ENCODE measurements at places on chromosomes 2 and 18. TPM values are rescaled to one million over a fixed set of nuclear protein-coding genes. Genes with fewer than 3 reads are reported as not detected.

Gene OTOS
- not detected for total RNA-seq

Gene CFC1
- total RNA-seq, result 6.6 TPM

Gene HSPE1
- 57.0 TPM for total RNA-seq

Gene NR4A2
- 4.5 TPM for total RNA-seq

DNA sequence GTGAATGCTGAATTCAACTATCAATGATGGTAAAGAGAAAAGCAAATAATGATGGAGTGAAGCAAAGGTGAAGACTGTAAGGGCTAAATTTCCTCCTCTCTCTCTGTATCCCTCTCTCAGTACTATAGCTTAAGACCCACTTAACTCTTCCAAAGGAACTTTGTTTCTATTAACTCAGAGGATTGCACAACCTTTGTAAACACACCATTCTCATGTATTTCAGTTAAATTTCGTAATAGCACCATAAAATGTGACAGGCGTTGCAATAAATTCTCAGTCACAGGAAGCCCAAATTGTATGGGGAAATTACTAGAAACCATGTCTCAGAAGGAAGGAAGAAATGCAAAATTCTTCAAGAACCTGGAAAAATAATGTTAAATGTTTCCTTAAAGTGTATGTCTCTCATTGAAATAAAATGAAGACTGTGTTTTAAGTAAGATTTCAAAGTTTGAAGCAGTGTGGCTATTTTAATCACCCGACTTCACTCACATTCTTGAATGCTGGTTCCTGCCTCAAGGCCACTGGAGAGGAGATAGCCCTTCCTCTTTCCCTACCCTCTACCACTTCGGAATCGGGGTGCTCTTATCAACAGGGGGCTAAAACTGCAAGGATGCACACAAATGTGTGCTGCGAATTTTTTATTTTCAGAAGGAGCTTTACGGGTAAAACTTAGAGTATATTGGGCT is 112.1 kb downstream of the FTCDNL1 start:
- DNase-seq, result peak; percentile 17

Gene SNTG2
- total RNA-seq, result 2.0 TPM

- DNase-seq, result no peak
Observed at GRCh38 chr2:179017773-179018357, 32.1 kb downstream of the CCDC141 start.

DNA sequence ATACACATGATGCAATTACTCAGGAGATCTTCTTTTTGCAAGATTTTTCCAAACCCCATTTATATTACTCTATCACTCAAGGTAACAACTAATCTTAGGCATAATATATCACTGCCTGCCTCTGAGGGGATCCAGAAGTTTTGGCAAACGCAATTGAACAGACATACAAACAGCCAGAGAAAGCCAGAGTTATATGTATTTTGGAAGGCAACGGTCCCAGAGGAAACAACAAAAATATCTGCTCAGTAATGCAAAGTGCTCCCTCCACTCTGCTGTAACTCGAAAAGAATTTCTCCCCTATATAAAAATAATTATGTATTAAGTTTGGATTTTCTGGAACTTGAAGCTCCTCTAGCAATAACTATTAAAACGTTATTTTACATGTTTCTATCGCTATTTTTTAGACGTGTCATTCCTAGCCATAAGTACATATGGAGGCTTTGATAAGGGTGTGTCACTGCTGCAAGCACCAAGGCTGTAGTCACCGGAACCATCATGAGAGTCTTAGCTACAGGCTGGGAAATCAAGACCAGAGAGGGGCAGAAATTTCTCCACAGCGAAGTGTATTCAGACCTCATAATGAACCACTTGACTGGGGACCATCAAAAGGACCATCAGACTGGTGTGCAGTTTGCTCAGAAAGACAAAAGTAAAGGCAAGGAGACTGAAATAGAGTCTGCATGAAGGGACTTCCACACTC is 3.7 kb upstream of the GKN1 start:
- no peak for DNase-seq

Gene CRYGD
- total RNA-seq, result not detected

GRCh38 chr2:202015471-202015870 is 18.2 kb upstream of the FZD7 start:
- DNase-seq, result no peak

Gene CYP27C1
- not detected for total RNA-seq

- no peak for DNase-seq
Observed at GRCh38 chr2:190726255-190726654, 77.4 kb downstream of the NAB1 start.

DNA sequence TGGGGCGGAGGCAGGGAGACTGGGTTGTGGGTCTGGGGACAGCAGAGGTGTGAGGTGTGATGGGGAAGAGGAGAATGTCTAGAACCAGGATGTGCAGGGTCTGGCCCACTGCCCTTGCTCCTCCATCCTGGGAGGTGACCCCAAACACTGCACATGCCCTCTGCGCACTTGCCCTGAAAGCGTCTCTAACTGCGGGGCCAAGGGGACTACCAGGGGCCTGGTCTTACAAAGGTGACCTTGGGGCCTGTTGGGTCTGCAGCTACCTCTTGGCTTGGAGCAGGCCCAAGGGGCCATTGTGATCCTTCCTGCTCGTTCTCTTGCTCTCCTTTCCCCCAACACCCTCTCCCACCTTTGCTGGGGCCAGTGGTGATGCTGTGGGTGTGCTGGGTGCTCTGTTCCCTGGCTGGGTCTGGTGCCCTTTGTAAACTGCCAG is 48.0 kb upstream of the FAHD2A start:
- DNase-seq, result no peak

Gene PLGLB2
- total RNA-seq, result not detected

- no peak for DNase-seq
Observed at GRCh38 chr2:46379213-46380037, 82.2 kb downstream of the EPAS1 start.

Gene PSMA8
- 2.9 TPM for total RNA-seq

DNA sequence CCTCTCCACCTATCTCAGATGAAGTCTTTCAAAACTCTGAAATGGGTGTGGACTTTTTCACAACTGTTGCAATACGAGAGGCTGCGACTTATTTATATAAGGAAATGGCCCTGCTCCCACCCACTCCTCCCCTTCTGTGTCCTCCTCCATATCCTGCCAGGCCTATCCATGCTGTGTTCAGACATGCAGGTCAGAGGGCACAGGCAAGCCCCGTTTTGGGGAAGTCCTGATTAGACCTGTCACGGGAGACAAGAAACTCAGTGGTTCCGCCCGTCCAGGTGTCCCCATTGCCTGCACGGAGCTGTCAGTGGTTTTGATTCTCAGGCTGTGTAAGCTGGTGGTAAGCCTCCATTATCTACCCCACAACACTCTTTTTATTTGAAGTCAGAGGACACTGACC is 99.6 kb upstream of the MGAT5 start:
- DNase-seq, result no peak

DNA sequence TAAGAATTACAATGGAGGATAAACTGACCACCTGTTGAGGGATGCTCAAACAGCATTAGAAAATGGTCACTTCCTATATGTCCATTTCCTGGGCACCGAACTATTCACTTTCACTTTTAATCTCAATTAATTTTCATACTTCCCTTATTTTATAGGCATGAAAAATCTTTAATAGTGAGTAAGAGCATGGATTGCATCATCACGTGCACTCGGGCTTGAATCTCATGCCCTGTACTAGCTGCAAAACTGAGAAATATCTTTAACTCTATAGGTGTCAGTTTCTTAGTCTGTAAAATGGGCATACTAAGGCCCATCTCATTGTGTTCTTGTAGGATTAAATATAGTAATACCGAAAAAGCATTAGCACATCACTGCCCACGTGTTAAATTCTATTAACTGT is 183.9 kb upstream of the FIGN start:
- no peak for DNase-seq

Gene DCDC2C
- total RNA-seq, result not detected

Gene KCNG2
- total RNA-seq, result not detected

GRCh38 chr2:142944264-142944663 is 66.8 kb downstream of the KYNU start:
- DNase-seq, result no peak

Gene GREB1
- total RNA-seq, result 392 TPM

- peak; percentile 49 for DNase-seq
Observed at GRCh38 chr2:106562268-106563186, 75.4 kb downstream of the CD8B2 start.

GRCh38 chr2:96325041-96325883 is at the start of gene ITPRIPL1:
TSS of gene ITPRIPL1 (plus strand) at chr2:96325317. CDS start at chr2:96325840, 523 bp downstream.
- DNase-seq, result no peak

Gene GALNT14
- total RNA-seq, result 15.5 TPM

DNA sequence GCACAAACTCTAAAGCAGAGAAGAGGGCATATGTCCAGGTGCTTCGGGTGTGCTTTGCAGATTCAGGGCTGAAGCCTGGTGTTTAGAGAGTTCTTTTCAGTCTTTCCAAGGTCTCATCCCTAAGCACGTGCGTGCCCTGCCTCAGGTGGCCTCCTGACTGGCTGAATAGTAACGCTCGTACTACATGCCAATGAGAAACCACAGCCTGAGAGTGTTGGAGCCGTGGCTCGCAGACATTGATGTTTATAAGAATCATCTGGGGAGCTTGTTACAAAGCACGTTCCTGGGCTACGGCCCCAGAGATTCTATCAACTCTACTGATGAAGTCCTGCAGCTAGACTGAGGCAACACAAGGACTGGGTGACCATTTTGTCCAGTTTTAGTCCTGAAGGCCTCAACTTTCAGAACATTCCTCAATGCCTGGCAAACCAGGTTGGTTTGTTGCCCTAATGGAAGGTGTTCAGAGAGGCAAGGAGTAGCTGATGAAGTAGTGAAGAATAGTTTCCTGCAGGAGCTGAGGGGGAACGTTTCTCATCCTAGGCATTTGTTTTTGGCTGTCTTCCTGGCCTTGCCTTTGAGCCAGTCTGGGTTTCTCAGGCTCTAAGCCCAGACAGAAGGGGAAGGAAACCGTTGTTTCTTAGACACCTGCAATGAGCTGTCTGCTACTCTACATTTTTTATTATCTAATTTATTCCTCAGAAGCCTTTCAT is 31.5 kb upstream of the HAAO start:
- DNase-seq, result no peak

- DNase-seq, result no peak
Observed at GRCh38 chr2:3692375-3692774, 11.0 kb upstream of the DCDC2C start.

GRCh38 chr2:171598713-171599319 is 76.5 kb downstream of the CYBRD1 start:
- peak; percentile 34 for DNase-seq

Gene ARL6IP6
- total RNA-seq, result 18.9 TPM

GRCh38 chr2:195407783-195408182 is 249.2 kb upstream of the SLC39A10 start:
- DNase-seq, result no peak

DNA sequence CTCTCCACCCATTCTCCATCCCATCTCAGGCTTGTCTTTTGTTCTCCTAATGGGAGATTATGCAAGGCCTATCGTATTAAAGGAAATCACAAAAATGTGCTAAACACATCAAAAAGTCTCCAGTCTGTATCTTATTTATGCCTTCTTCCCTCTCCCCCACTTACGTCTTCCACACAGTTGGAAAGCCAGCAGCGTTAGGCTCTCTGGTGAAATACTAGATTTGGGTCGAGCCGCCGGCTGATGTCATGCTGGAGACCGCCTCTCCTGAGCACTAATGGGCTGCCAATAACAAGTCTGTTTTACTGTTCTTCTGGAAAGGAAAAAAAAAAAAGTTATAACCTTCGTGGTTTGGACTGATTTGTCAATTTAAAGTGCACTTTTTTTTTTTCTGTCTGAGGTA is 182.7 kb upstream of the SIX2 start:
- DNase-seq, result no peak

GRCh38 chr2:181483876-181484275 is 26.7 kb downstream of the ITGA4 start:
- no peak for DNase-seq

Gene PLB1
- 7.4 TPM for total RNA-seq

- no peak for DNase-seq
Observed at GRCh38 chr2:161369311-161369710, 46.8 kb upstream of the TBR1 start.

- DNase-seq, result no peak
Observed at GRCh38 chr2:232229911-232230310, 148.6 kb upstream of the ALPP start.

DNA sequence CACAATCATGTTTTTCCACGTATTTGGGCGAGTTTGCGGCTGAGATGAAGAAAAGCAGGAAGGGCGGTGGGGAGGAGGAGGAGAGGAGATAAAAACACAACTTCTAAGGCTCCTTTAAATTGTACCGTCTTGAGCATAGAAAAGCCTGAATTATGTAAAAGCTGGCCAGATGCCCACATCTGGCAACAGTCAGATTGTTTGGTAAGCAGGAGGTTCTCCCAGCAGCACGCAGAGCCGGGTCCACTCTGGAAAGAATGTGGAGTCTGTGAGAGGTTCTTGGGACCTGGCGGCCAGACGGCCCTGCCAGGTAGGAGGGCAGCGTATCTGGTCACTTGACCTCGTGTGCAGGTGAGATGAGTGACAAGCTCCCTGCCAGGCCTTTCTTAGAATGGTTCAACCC is 215.3 kb upstream of the APCDD1 start:
- DNase-seq, result peak; percentile 19

Gene UPP2
- total RNA-seq, result not detected

- no peak for DNase-seq
Observed at GRCh38 chr18:36454245-36454644, 156.7 kb downstream of the FHOD3 start.

DNA sequence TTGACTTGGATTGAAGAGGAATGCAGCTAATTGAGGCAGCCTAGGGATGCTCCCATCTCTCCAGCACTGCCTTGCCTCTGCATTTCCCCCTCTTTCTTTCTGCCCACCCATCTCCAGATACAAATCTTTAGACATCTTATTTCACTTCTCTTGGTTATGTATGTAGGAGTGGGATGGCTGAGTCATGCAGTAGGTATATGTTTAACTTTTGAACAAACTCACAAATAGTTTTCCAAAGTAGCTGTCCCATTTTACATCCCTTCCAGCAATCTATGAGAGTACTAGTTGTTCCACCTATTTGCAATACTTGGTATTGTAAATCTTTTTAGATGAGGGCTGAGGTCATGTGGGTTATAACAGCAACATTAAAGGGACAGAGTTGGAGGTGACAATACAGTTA is 329.9 kb downstream of the DYSF start:
- DNase-seq, result no peak

GRCh38 chr2:67627456-67628207 is 230.5 kb downstream of the ETAA1 start:
- DNase-seq, result no peak

- DNase-seq, result no peak
Observed at GRCh38 chr2:177118636-177119035, 94.0 kb upstream of the HNRNPA3 start.

GRCh38 chr2:134982603-134983002 is 64.0 kb downstream of the CCNT2 start:
- no peak for DNase-seq

DNA sequence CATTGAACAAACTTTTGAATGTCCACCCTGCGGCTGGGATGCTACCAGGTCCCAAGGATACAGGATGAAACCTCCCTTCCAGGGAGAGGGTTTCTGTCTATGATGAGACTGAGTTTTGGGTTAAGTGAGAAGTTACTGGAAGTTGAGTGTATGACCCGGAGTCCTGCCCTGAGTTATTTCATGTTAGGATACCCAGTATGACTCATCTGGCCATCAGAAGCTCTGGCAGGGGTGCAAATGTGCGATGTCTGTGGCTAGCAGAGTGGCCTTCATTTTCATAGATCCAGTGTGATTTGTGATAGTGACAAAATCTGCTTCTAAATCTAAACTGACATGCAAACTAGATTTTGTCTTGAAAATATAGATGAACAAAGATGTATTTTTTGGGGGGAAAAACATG is 55.3 kb downstream of the KCTD1 start:
- no peak for DNase-seq

Gene IL1RN
- total RNA-seq, result 4.4 TPM

Gene FAM110C
- 17.7 TPM for total RNA-seq

Gene SULT1C3
- not detected for total RNA-seq

- no peak for DNase-seq
Observed at GRCh38 chr18:78998371-78999071, 18.9 kb downstream of the SALL3 start.

All from prostate gland (tissue), 2 donors.